ENCODE measurements at places on chromosomes 4 and X.

GRCh38 chrX:47515941-47516665, 33.1 kb upstream of the ZNF41 start:
- no peak for DNase-seq

GRCh38 chrX:130793975-130794374, 109.0 kb downstream of the ENOX2 start:
- DNase-seq = no peak

GRCh38 chr4:175770555-175770954, 41.5 kb downstream of the GPM6A start:
- no peak for DNase-seq

DNA sequence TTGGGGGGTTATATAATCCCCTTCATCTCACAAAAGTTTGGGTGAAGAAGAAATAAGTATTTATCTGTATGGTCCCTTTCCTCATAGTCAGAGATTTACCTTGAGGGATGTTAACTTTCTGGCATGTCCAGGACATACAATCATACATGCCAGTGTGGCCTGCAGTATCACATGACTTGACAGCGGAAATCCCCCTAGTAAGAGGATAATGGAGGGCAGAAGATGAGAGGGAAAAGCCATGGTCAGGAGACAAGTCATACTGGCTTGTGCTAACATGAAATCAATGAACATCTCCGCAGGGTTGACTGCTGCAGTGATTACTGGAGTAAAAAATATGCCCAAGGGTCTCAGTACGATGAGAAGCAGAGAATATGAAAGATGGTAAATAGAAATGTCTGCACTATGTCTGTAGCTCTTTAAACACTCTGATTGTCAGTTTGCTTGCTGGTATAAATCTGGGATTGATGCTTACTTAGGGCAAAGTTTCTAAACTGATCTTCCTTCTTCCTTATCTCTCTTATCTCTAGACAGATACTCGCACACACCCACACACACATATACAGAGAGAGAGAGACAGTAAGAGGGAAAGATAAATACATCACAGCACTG, 1385.6 kb upstream of the ADGRL3 start:
- DNase-seq = no peak

- no peak for DNase-seq
These were observed 14.5 kb downstream of the PPARGC1A start for GRCh38 chr4:23875317-23875716.

DNA sequence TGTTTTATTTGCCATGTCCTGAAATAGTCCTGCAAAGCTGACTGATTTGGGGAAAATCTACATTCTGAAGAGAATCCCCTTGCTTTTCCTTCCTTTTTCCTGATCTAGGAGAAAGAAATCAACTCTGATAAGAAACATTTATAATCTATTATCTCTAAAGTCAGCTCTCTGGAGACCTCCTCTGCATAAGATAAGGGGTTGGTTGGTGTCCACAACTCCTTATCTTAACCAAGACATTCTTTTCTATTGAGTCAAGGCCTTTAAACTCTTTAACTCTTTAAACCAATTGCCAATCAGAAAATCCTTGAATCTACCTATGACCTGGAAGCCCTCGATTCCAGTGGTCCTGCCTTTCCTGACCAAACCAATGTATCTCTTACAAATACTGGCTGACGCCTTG, 373.6 kb upstream of the RASGEF1B start:
- DNase-seq = no peak

GRCh38 chr4:159363361-159363760, 260.5 kb downstream of the RAPGEF2 start:
- DNase-seq = no peak

DNA sequence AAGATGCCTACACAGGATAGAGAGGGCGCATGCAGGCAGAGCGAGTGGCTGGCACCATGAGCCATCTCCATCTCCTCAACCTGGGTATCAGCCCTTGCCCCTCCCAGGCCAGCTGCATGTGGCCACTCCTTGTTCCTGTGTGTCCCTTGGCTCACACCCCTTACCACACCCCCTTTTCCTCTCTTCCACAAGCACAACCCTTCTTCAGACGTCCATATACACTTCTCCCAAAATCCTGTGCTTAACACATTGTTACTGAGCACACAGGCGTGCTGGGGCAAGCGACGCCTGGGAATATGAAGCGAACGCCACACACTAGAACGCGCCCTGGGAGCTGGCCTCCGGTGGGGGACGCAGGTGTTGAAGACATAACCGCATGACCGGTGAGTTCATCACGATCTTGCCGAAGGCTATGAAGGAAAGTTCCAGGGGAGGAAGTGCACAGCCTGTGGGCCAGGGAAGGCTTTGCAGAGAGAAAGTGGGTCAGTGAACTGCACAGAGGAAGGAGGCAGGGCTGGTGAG, 19.1 kb upstream of the KIAA0232 start:
- DNase-seq = no peak

DNA sequence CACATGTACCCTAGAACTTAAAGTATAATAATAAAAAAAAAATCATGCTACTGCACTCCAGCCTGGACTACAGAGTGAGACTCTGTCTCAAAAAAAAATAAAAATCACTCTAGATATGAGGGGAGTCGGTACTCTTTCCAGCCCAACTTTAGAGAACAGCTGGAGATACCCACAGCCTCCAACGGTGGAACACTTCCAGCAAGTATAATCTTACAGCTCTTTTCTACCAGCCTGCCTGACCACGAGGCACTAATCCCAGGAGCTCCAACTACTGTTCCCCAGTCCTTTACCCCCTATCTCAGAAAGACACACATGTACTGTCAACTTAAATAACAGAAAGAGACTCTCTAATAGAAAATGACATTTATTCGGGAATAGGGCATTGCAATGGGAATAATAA, 46.8 kb downstream of the STEEP1 start:
- no peak for DNase-seq

GRCh38 chrX:8721536-8721935, 10.4 kb downstream of the ANOS1 start:
- DNase-seq = peak; percentile 31

GRCh38 chr4:53484911-53485657, 106.2 kb downstream of the LNX1 start:
- DNase-seq = no peak

- no peak for DNase-seq
These were observed 210.8 kb downstream of the SLC4A4 start for GRCh38 chr4:71549516-71550160.

GRCh38 chr4:128228845-128229795, 58.5 kb downstream of the PGRMC2 start:
- DNase-seq = peak; percentile 40

- no peak for DNase-seq
These were observed 47.4 kb downstream of the PTTG2 start for GRCh38 chr4:38007645-38008044.

DNA sequence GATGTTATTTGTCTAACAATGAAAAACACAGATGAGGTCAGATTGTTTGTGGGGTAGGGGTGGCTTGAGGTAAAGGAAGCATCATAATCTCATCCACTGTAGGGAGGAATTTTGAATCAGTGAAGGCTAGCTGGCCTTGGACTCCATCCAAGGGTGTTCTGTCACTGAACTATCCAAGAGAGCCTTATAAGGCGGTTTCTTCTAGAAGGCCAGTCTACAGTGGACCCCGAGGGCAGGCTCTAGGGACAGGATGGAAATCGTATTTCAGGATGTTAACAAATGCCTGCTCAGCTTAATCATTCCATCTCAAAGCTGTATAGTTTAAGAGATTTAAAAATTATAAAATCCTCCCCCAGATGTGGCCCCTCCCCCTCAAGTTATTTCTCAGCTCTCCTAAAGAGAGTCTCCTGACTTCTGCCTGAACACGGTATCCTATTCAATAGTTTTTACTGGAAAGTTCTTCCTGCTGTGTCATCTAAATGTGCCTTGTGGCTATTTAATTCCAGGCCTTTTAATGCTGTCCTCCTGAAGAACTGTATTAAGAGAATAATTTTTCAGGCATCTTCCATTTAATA, 8.0 kb downstream of the IGFBP7 start:
- DNase-seq = no peak

DNA sequence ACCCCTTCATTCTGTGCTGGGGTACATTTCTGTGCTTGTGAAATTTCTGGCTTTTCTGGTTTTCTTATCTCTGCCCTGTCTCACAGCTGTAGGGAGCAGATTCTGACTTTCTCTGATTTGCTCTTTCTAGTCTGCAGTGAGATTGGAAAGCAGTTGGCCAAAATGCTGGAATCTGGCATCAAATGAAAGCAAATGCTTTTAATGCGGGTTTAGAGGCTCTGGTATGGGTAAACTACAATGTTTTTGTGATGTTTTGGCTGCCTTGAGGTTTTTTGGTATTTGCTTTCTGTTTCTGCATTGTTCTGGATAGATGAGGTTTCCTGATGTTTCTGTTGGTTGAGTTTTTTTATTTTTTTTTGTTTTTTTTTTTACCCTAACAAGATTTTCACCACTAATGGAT, 23.8 kb downstream of the SMIM20 start:
- DNase-seq = no peak

DNA sequence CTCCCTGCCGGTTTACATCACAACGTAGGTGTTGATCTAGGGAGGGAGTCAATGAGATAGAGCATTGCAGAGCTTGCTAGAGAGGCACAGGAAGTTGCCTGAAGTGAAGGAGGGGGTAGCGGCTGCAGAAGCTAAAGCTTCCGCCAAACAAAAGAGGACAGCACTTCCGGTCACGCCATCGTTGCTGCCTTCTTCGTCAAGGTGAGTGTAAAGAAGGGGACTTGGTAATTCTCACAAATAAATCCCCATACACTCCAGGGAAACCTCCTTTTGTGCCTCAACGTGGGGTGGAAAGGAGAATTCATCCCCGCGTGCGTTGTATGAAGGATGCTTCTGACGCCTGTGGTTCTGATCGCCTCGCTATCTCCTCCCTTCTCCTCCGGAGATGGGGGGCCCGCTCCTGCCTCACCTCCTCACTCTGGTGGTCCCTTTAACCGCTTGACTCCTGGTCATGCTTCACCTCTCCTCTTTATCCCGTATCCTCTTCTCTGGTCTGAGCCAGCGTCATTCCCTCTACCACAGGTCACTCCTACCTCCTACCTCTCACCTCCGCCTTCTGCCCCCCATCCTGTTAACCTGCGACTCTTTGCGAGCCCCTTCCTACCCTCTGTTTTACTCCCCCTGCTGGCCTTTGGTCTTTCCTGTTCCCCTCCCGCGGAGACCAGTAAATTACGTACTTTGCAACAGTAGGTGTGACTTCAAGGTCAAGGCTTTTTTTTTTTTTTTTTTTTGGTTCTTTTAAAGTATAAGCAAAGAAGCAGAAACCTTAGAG, 59.9 kb downstream of the GSPT2 start:
- peak; percentile 26 for DNase-seq

DNA sequence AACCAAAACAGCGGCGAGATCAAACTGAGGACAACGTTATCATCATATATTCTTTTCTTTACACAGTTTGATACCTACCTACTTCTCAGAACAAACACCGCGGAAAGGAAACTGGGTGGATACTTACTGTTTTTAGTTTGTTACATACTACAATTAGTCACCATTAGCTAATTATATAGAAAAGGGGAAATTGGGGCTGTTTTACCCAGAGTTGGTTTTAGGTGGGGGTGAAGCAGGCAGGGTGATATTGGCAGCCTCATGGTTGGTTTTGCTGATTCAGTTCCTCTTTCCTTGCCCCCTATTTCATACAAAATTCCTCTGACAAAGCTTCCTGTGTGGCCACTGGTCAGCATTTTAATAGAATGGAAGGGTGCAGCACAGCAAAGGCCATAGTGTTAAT, 77.8 kb downstream of the SORBS2 start:
- no peak for DNase-seq

- no peak for DNase-seq
These were observed 1.1 kb upstream of the AVPR2 start for GRCh38 chrX:153903238-153903980.

- no peak for DNase-seq
These were observed 1213.4 kb downstream of the STIM2 start for GRCh38 chr4:28073860-28074555.

DNA sequence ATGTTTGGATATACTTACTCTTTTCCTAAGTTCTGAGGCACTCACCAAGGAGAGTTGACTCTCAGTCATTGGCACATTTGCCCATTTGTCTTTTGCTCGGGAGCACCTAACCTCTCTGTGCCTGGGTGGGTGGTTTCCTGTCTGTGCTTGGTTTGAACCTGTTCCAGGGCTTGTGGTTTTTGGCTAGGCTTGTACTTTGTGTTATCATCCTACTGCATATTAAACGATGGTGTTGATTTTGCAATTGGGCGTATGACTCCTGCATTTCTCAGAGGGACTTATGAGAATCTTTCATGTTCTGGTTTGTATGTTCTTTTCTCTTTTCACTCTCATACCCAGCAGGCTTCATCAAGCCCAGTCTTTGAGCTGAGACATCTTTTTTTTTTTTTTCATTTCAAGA, 161.7 kb downstream of the BTC start:
- DNase-seq = no peak

GRCh38 chr4:187389420-187389819, 606.2 kb upstream of the ZFP42 start:
- no peak for DNase-seq

All from NCI-H1105 (cell line).